ENCODE measurements at places on chromosomes 5 and 9.

- DNase-seq: no peak
These were observed 168.9 kb upstream of the CCNH start for GRCh38 chr5:87581661-87582060.

DNA sequence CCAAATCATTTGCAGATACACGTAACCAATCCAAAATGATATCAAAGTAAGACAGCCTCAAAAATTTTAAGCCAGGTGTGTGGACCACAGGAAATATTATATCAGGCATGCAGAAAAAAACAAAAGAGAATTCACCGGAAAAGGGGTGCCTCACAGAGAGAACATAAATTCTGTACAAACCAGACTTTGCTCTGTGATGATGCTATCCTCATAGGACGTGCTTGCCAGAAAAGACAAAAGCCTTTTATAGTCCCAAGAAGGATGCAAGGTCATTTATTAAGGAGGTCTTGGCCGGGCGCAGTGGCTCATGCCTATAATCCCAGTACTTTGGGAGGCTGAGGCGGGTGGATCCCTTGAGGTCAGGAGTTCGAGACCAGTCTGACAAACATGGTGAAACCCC is 16.8 kb upstream of the ATP6V1G1 start:
- no peak for DNase-seq

- DNase-seq: no peak
These were observed 2.3 kb upstream of the CD274 start for GRCh38 chr9:5448016-5448415.

DNA sequence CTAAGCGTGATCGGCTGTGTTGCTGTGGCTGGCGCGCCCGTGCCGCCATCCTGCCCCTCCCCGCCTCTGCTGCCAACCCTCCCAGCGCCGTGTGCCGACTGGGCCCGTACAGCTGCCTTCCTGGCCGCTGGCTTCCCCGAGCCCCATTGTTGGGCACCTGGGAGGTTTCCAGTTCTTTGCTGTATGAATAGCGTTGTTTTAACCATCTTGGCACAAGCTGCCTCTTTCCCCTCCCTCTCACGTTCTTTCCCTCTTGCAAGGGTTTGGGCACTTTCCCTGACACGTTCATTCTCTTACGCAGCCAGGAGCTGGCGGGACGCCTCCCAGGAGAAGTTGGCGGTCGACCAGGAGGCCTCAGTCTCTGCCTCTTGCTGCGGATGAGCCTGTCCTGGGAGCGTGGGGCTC is 43.1 kb upstream of the RXRA start:
- DNase-seq: no peak

- DNase-seq: no peak
These were observed at the start of gene BSPRY for GRCh38 chr9:113349445-113350094. Gene BSPRY (plus strand): TSS chr9:113349541. CDS start chr9:113349580, 39 bp downstream.

DNA sequence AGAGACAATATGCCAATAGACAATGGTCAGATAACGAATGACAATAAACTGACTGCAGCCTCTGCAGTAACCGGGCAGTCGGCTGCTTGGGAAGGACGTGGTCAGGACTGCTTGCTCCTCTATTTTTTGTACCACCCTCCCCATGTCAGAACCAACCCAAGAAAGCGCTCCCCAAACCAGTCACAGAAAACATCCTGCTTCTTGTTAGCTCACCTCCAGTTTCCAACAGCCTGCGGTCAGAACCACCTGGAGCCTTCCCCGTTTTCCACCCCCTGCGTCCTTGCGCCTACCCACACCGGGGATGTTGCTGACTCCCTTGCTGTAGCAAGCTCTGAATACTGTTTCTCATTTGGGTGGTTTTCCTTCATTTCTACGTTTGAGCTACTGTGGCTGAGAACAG is 1.7 kb upstream of the MRNIP start:
- DNase-seq: no peak

DNA sequence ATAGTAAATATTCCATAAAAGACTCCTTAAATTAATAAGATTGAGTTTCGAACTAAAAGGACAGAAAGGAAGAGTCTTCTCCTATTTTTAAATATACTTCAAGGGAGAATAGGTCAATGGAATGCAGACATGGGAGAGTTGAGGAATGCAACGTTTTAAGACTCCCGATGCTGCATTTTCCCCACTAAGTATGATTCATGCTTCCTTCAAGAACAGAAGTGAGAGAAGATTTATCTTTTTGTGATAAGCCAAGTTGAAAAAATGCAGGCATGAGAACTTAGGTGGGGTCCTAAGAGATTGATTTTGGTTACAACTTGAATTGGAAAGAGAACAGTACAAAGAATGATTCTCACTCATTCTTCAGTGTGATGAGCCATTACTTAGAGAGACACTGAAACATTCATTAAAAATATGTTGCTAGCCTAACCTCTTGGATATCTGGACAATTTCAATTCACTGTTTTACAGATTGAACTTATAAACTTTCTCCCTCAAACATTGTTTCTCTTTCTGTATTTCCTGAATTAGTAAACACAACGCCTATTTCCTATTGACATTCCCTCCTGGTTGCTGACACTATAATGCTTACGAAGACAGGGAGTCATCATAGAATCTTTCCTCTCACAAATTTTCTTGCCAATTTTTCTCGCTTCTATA is 1666.1 kb upstream of the WWC1 start:
- no peak for DNase-seq

GRCh38 chr5:89028595-89029285 is 145.8 kb upstream of the MEF2C start:
- no peak for DNase-seq

DNA sequence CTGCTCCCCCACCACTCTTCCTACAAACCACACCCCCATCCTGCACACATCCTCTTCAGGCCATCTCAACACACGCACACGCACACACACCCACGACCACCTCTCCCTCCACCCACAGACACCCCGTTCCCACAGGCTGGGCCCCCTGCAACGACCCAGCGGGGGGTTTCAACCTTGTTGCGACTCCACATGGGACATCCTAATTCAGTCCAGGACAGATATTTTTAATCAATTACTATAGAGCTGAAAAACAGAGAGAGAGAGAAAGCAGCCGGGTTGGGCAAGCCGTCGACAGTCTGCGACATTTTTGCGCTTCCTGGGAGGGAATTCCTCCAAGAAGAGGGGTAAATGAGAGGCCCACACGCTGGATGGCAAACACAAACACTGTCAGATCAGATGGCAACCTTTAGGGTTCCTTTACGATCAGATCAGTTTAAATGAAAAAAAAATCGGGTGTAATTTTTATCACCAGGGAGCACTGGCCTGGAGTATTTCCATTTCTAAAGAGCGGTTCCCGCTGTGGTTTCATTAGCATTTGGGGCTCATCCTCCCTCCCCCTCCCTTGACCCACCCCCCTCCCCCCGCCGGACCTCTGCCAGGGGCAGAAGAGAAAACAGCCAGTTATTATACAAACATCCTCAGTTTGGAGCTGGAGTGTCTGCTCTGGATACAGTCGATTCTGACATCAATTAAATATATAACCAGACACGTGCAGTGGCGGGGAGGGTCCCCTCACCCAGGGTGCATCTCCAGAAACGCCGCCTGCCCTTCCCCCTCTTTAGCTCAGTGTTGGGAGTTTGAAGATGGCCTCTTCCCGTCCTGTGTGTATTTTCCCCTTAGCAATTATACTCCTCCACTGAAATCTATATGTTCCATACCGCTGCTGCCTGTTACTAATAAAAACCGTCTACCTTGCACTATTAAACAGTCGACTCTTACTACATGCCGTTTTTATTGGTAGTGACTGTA is 2.3 kb upstream of the IRX2 start:
- no peak for DNase-seq

DNA sequence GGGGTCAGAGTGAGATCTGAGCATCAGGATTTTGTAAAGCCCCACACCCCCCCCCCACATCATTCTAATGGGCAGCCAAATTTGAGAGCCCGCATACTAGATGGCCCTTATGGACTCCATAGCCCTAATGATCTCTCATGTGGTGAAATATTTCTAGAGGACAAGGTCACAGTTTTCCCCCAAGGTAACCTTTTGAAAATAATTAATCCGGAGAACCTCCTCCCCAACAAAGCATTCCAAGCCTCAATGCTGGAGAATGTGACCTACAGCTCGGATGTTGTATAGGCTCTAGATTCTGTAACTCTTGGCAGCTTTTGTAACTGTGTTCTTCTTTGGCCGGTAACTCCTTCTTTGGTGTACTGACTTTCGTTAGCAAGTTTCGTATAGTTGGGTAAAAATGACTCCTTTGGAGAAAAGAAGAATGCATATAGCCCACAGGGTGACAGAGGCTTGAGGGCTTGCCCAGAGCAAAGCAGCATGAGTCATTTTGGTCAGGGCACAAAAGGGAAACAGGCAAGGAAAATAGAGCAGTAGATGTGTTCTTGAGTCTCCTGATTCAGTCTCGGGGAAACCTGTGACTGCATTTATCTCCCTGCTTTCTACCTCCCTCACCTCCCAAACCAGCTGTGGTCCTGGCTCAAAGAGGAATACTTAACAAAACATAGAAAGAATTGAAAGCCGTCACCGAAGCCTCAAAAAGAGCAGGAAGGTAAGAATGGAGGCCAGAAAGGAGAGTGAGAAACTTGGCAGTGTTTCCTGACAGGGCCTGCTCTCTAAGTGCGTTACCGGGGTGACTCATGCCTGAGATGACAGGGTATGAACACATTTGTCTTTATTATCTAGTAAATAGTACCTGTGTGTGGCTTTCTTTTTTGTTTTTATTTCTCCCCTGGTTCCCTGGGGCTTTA is 6.6 kb upstream of the XPA start:
- DNase-seq: no peak

Data from right renal pelvis (tissue), 4 donors.